ENCODE measurements at places on chromosomes 1 and 21. TPM values are rescaled to one million over a fixed set of nuclear protein-coding genes. Genes with fewer than 3 reads are reported as not detected.

- peak; percentile 58 for DNase-seq
- no peaks in the 10 kb centered on the region for H3K36me3 ChIP-seq
- H3K27ac ChIP-seq = no peak overlapping the region
- H3K4me1 ChIP-seq = peaks cover 27% of the 10 kb centered on the region
- H3K4me3 ChIP-seq = no peak overlapping the region
Observed at GRCh38 chr21:15221799-15222386, 157.1 kb upstream of the NRIP1 start.

DNA sequence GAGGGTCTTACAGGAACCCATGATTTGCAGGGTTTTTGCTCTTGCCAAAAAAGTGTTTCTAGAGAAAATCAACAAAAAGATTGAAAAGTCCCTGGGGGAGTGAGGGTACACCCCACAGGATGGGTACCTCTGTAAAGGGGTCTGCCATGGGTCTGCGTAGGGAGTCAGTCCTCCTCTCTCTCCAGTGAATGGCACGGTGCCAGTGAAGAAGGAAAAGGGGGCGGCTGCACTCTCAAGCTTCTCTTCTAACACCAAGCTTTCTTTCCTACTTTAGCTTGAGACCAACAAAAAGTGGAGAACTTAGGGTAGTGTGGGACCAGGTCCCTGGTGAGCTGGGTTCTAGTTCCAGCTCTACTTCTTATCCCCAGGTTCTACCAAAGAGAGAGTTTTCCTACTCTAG is 87.4 kb downstream of the GLUL start:
- no peak overlapping the region for H3K27ac ChIP-seq
- no peaks in the 10 kb centered on the region for H3K36me3 ChIP-seq
- H3K4me3 ChIP-seq = no peak overlapping the region
- H3K27me3 ChIP-seq = no peaks in the 10 kb centered on the region
- no peak for DNase-seq

DNA sequence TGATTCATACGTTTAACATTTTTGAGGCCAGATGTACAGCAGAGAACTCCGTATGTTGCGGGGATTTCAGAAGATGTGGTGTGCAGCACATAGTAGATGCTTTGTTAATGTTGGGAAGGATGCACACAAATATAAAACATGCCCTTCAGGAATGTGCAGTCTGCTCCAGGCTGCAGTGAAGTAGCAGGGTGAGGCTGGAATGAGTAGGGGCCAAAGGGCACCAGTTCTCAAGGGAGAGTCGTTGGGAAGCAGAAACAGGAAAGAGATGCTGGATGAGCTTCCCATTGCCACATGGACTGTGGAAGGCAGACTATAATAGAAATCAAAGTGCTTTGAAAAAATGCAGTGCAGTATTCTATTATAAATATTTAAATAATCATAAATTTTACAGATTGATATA is 126.9 kb downstream of the NOS1AP start:
- no peaks in the 10 kb centered on the region for H3K27me3 ChIP-seq
- H3K4me1 ChIP-seq = peaks cover 50% of the 10 kb centered on the region
- no peak overlapping the region for H3K4me3 ChIP-seq

DNA sequence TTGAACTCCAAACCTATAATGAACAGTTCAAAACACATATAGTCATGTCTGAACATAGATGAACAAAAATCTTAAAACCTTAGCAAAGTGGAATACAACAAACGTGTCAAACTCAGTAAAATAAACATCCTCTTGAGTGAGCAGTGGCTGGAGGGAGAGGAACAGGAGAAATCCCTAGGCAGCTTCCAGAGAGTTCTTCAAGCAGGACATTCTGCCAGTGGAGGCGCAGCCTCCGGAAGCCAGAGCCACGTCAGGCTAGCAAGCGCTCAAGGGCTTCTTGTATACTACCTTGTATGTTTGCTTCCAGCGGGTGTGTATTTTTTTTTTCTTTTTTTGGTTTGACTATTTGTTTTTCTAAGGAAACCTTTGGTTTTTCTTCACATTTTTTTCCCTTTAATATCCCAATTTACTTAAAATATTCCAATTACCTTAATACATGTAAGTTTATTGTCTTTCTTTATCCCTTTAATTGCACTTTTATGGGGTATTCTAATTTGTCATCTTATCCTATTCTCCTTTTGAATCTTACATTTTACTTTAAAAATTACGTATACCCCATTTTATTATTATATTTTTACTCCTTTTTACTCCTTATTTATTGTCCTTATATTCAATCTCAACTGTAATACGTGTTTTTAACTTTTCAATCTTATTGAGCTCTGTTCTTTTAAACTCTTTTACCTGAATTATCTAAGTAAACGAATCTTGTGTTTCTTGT is 42.0 kb downstream of the COLGALT2 start:
- H3K27me3 ChIP-seq = no peaks in the 10 kb centered on the region
- no peaks in the 10 kb centered on the region for H3K36me3 ChIP-seq
- H3K4me3 ChIP-seq = no peak overlapping the region
- peak overlapping the region; percentile 50 for H3K27ac ChIP-seq
- peaks cover 26% of the 10 kb centered on the region for H3K4me1 ChIP-seq
- peak; percentile 39 for DNase-seq

GRCh38 chr1:41072051-41072450 is 50.5 kb upstream of the SLFNL1 start:
- DNase-seq = no peak
- no peaks in the 10 kb centered on the region for H3K36me3 ChIP-seq
- H3K27me3 ChIP-seq = no peaks in the 10 kb centered on the region
- no peak overlapping the region for H3K27ac ChIP-seq
- H3K4me3 ChIP-seq = no peak overlapping the region

DNA sequence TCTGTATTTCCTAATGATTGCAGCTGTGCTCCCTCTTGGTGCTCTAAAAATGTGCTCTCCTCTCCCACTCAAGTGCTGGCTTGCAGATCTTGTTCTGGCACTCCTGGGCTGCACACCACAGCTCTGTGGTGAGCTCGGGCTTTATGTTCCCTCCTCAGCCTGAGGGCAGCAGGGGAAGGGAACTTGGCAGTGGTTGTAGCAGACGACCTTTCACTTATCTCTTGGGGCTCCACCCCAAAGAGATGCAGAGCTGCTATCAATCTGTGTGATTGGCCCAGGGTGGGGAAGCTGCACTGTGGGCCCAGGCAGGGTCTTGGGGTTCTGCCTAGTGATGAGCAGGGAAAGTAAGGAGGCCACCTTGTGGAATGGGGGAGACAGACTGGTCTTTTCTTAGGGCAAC is 143.5 kb upstream of the GORAB start:
- no peak overlapping the region for H3K27ac ChIP-seq
- H3K4me3 ChIP-seq = no peak overlapping the region

The RXRG gene
- not detected for total RNA-seq

The SH2D1B gene
- not detected for total RNA-seq

The EDARADD gene
- 4.5 TPM for total RNA-seq

The CXADR gene
- 119 TPM for total RNA-seq

The LCE1F gene
- not detected for total RNA-seq
